ENCODE measurements at places on chromosomes 1 and 21.

DNA sequence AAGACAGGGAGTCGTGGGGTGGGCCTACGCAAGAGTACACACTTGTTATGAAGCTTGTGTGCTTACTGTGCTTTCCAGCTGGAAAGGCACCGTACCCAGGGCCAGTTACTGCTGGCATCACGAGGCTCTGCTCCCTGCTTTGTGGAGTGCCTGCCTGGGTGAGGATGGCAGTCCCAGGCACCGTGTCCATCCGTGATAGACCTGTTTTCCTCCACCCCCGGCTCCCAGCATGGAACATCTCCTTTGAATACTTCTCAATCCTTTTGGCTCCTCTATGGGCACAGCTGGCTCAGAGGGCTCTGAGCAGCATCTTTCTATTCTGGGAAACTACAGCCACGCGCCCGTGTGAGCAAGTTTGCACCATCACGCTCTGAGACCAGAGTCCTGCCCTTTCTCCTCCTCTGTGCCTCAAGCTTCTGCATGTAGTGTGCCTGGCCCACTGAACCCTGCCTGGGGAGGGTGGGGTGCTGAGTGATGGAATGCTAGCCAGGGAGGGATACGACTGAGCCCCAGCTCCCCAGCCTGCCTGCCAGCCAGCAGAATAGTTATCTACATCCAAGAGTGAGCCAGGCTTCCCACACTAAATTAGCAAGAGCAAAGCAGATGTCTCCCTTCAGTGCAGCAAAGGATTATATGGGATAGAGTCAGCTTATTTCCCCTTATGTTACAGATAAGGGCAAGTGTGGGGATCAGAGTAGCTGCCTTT is 7.1 kb upstream of the TNR start:
- DNase-seq: no peak

DNA sequence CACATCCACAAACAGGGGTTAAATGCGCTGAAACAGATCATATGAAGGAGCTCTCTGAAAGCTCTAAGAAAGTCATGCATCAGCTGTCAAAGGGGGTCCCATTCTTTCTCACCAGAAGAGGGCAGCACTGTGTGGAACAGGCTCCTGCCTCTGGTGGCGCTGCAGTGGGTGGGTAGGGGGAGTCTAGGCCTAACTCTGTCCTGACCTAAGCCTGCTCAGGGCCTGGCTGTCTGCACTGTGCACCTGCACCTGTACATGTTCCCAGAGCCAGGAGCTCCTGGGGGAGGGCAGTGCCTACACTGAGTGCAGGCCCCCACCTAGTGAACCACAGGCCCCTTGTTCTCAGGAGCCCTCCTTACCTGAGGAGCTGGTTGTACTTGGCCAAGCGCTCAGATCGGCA is 16.0 kb downstream of the ENO1 start:
- no peak for DNase-seq

GRCh38 chr1:227357927-227358302 is 39.6 kb upstream of the CDC42BPA start:
- DNase-seq: no peak

GRCh38 chr1:23026568-23026967 is 7.3 kb downstream of the KDM1A start:
- DNase-seq: no peak

Data from central memory CD4-positive, alpha-beta T cell (primary cell).